ENCODE measurements at places on chromosomes 3 and 15. TPM values are rescaled to one million over a fixed set of nuclear protein-coding genes. Genes with fewer than 3 reads are reported as not detected.

Gene ZNF717
- 15.4 TPM for total RNA-seq

Gene SKOR1
- total RNA-seq = 0.12 TPM

Gene CADPS
- total RNA-seq = 11.9 TPM

Gene GAP43
- total RNA-seq = 0.50 TPM

Gene INSYN1
- 0.50 TPM for total RNA-seq

Gene ABHD17C
- total RNA-seq = 3.0 TPM

Gene RBP2
- total RNA-seq = not detected

Gene SUMF1
- 61.1 TPM for total RNA-seq

Gene CAMP
- total RNA-seq = not detected

Gene PP2D1
- not detected for total RNA-seq

Gene LRRC31
- not detected for total RNA-seq

Gene RAB43
- 13.2 TPM for total RNA-seq

Gene NSUN3
- 13.6 TPM for total RNA-seq

Gene VIPR1
- total RNA-seq = not detected

Gene PLSCR5
- total RNA-seq = not detected

Gene CSK
- 26.5 TPM for total RNA-seq

Gene TAGLN3
- total RNA-seq = 29.5 TPM

Gene SLC9C1
- 0.12 TPM for total RNA-seq
